Bronchial epithelial cell (primary cell): ENCODE measurements at places on chromosomes 16 and 17. TPM values are rescaled to one million over a fixed set of nuclear protein-coding genes. Genes with fewer than 3 reads are reported as not detected.

The ITGAD gene
- not detected in 2 replicates for total RNA-seq

DNA sequence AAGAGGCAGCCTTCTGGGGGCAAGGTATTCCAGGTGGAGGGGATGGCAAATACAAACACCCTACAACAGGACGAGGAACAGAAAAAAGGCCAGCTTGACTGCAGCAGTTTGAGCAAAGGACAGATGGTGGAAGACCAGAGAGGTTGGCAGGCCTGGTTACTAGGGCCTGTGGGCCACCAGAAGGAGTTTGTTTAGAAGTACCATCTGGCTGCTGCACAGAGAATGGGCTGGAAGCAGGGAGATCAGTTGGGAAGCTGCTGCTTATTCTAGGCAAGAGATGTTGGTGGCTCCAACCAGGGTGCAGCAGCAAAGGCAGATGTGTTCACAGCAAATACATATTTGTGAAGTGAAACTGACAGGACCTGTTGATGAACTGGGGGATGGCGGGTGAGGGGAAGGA lies 2.9 kb upstream of the YPEL2 start:
- no peak for DNase-seq

- DNase-seq = no peak
Observed at GRCh38 chr16:576197-576822, 6.5 kb downstream of the PIGQ start.

- no peak for DNase-seq
Observed at GRCh38 chr17:35514564-35514963, 22.9 kb downstream of the SLFN12L start.

DNA sequence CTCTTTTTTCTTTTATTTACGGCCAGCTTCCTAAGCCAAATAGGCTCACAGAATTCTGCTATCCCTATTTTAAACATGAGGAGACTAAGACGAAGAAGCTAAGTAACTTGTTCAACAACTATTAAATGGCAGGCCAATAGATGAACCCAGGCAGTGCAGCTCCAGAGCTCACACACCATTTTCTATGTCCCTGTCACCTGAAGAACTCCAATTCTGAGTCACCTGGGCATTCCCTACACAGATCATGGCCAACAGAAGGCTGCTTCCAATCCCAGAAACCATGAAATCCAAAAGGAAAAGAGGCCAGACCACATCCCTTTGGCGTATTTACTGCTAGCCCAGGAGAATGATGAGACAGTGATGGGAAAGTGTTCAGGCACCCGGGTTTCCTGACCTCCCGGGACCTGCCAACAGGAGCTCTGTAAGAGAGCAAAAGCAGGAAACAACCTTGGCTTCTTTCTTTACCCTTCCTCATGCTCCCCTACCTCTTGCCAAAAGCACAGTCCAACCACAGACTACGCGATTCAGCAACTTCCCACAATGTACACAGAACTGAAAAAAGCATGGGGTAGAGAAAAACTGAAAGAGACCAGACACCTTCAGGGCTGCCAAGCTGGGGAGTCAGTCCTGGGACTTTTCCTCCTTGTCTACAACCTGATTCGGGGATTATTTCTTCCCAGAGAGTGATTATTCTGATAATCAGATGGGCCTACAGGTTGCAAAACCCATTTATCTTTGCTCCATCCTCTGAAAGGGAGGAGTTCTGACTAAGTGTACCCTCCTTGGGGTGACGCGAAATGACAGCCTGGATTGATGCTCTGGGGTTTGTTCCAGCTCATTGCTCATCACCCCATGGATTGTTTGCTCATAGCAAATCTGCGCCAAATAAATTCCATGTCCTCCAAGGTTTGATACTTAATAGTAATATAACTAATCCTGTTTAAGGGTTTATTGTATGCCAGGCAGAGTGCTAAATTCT lies 47.8 kb upstream of the HAS3 start:
- DNase-seq = peak; percentile 94
